Esophagus muscularis mucosa (tissue), 4 donors: ENCODE measurements at places on chromosomes 16 and 17. TPM values are rescaled to one million over a fixed set of nuclear protein-coding genes. Genes with fewer than 3 reads are reported as not detected.
A peak's percentile ranks its signal among the peaks of the same experiment; 100 is the strongest.

IL21R gene
- total RNA-seq: under 0.01 TPM

GCGR gene
- total RNA-seq: not detected

AOC3 gene
- total RNA-seq: 129 TPM

DNA sequence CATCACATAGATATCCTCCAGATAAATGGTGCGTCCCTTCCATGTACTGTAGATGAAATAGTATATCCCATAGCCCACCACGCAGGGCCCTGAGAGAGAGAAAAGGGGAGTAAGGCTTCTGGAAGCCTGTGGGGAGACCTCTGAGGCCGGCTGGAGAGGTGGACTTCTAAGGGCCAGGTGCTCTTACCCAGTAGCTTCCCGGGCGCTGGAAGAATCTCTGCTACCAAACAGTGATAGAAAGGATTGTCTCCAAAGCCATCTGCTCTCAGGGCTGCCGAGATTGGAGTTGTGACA, 718 bp downstream of the SAT2 start:
- peak overlapping the region; percentile 96 for H3K27ac ChIP-seq
- no peak for DNase-seq
- no peaks in the 10 kb centered on the region for H3K27me3 ChIP-seq
- peaks cover 18% of the 10 kb centered on the region for H3K4me1 ChIP-seq

GRCh38 chr16:21103941-21104860, 46.4 kb downstream of the DNAH3 start:
- no peak overlapping the region for H3K4me3 ChIP-seq
- H3K27me3 ChIP-seq: no peaks in the 10 kb centered on the region
- DNase-seq: peak; percentile 84

DNA sequence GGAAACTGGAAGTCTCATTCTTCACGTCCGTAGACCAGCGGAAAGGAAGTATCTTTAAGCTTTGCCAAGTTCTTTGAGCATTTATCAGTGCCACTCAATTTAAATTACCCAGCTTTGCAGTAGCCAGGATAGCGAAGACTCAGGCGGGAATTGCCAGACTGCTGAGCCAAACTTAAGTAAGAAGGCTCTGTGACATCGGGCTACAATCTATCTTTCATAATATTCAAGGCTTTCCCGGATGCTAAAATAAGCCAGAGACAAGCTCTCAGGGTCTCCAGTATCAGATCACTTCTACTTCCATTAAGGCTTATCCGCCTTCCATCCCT, 436 bp upstream of the BRIP1 start:
- DNase-seq: no peak
- H3K4me1 ChIP-seq: peaks cover 11% of the 10 kb centered on the region
- peaks cover 11% of the 10 kb centered on the region for H3K36me3 ChIP-seq
- no peaks in the 10 kb centered on the region for H3K27me3 ChIP-seq
- H3K4me3 ChIP-seq: peak overlapping the region; percentile 86

- H3K27me3 ChIP-seq: no peaks in the 10 kb centered on the region
- no peak overlapping the region for H3K27ac ChIP-seq
- no peak overlapping the region for H3K4me3 ChIP-seq
- DNase-seq: no peak
- H3K4me1 ChIP-seq: no peaks in the 10 kb centered on the region
Measured at GRCh38 chr17:33175562-33175961, 117.5 kb downstream of the ASIC2 start.
